ENCODE measurements at places on chromosomes 7 and 10.

GRCh38 chr7:73921623-73922528 lies 60.9 kb downstream of the TMEM270 start:
- DNase-seq, result no peak

DNA sequence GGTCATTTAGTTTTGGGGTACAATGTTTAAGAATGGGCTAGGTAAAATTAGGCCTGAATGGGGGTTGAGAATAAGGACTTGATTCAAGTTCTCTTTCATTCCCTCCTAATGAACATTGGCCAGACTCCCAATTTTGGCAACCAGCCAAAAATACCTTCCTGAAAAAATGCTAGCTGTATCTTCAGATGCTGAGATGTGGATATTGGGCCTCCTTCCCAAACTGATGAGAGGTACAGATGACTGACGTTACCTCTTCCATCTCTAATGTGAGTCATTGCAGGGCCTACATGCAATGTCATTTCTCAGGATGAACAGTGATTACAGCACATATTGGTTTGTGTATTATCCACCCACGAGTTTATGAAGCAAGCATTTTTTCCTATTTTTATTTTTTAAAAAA lies 151.6 kb downstream of the SND1 start:
- DNase-seq, result no peak

DNA sequence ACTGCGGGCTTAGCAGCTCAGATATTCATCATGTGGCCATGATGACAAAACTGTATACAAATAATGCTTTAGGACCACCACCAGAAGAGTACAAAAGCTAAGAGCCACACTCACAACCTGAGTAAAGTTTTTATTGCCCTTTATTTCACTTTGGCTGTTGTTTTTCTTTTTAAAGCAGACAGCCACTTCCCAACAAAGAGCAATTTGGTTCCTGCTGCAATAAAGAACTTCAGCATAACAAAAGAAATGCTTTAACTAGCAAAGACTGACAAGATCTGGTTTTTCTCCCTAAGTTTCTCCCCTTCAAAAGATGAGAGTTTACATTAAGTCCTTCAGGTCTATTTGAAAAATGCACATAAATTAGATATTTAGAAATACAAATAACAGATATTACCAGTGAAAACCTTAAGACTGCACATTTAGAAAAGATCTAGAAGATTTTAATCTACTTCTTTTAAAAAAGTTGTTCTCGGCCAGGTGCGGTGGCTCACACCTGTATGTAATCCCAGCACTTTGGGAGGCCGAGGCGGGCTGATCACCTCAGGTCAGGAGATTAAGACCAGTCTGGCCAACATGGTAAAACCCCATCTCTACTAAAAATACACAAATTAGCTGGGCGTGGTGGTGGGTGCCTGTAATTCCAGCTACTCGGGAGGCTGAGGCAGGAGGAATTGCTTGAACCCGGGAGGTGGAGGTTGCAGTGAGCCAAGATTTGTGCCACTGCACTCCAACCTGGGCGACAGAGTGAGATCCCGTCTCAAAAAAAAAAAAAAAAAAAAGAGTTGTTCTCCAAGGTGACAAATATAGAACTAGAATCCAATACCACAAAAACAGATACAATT lies 59.4 kb downstream of the WAPL start:
- DNase-seq, result no peak

GRCh38 chr7:17633067-17633466 lies 307.2 kb downstream of the SNX13 start:
- no peak for DNase-seq

GRCh38 chr7:45415265-45415664 lies 158.9 kb upstream of the ADCY1 start:
- DNase-seq, result no peak

DNA sequence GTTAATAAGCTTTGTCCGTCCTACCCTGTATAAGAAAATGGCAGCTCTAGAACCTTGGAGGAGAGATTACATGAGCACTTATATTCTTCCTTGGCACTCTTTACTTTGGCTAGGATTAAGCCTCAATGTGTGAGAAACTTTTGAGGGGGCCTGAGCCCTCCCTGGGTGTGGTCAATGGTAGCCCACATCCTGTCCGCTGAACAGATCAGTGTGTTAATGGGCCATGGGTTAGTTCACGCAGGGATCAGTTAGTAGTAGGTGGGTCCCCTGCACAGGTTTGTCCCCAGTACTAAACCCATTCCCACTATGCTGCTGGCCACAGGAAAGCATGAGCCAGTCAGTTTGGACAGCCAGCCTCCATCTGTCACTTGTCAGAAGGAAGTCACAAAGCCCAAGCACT lies 20.2 kb upstream of the IKZF1 start:
- DNase-seq, result no peak

GRCh38 chr7:112447406-112447805 lies 2.9 kb upstream of the IFRD1 start:
- no peak for DNase-seq

GRCh38 chr10:29809383-29809782 lies 174.6 kb upstream of the SVIL start:
- no peak for DNase-seq

DNA sequence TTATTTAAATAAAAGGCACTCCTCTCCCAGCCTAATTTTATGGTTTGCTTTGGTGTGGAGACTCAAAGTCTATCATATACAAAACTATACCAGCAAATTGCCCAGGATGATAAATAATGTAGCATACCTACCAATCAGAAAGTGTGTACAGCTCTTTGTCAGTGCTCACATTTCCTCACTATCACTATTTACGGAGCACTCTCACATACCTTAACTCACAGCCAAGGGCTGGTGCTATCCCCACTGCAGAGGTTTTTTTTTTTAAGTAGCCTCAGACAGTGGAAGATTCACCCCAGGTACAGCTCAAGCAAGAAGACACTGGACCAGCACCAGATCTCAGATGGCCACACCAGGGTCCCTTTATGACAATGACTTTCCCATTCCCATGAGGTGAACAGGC lies 2.5 kb downstream of the PDLIM1 start:
- DNase-seq, result no peak

DNA sequence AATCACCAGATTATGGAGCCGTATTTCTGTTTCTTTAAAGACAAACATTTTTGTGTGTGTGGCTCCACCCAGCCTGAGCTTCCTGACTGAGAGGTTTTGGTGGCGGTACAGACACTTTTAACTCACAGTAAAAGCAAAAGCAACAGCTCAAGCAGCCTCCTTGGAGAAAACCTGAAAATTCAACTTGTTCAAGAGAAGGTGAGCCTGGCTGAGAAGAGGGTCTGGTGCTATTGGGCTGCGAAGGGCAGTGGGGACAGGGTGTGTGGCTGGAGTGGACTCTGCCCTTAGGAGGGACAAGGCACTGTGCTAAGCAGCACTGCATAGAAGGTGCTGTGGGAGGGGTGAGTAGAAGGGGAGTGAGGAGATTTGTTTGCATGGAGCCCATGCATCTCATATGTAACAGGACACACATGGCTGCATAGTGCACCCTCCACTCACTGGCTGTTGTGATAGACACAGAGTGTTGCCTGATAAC lies at the start of gene GIMAP7:
TSS of gene GIMAP7 (plus strand) at position 125 of the 475 bp plus-strand sequence. CDS start 5,103 bp downstream, outside the sequence.
- DNase-seq, result no peak

DNA sequence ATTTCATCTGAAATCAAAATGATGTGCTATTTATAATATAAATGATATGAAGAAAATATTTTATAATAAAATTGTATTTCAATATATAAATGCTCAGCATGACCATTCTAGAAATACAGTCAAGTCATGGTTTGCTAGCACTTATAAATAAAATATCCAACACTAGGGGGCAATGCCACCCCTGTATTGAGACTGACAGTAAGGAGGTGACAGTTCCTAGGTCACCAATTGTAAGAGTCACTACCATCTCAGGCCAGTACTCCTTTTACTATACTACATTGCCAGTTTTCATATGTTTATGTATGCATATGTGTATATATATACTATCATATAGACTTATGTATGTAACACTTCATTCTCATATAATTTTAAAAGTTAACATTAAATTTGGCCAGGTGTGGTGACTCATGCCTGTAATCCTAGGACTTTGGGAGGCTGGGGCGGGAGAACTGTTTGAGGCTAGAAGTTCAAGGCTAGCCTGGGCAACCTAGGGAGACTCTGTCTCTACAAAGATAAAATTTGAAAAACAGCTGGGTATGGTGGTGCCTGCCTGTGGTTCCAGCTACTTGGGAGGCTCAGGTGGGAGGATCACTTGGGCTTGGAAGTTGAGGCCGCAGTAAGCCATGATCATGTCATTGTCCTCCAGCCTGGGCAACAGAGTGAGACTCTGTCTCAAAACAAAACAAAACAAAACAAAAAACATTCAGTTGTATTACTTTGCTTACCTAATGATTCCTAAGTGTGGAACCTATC lies 2.4 kb upstream of the CNOT4 start:
- DNase-seq, result peak; percentile 58

DNA sequence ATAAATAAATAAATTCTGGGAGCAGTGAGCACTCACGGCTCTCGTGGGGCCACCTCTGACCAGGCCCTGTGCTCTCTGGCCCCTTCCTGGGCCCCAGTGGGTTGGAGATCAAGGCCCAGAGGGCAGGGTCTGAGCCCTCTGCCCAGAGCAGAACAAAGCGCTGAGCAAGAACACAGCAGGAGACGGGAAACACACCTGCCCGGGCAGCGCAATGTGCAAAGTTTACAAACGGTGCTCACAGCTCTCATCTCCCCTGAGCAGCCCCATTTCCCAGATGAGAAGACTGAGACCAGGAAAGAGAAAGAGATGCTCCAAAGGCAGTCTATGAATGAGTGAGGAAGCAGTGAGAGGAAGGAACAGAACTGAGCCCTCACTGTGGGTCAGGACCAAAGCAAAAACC lies 3.0 kb downstream of the METTL27 start:
- DNase-seq, result no peak

DNA sequence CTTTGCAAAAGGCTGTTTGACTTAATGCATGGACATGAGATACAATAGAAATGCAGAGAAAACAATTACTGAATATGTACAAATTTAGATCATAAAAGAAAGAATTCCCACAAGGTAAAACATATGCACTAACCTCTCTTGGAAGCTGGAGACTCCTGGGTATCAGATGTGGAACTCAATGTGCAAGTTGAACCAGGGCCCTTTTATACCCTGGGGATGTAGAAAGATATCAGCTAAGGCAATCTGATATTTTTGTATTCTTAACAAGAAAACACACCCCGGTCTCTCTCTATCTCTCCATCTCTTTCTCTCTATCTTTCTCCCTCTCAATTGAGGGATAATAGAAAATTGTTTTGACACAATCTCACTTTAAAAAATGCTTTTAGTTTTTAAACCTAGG lies at the start of gene IDI2:
TSS of gene IDI2 (minus strand) at position 177 of the 400 bp plus-strand sequence. CDS start 1,136 bp downstream, outside the sequence.
- DNase-seq, result no peak

DNA sequence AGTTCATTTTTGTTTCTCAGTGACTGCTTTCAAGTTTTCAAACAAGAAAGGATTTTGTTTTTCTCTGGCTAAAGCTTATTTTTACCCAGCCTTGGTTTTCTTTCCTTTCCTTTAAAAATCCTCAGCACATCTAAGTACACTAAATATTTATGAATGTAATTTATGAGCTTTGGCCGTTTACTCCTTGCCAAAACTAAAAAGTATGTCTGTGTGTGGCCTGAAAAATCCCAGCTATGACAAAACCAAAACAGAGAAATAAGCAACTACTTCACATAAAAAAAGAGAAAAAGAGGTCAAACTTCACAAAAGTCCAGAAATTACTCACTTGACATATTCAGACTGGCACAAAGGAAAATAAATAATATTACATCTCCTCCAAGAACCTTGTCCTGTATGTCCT lies 365.1 kb upstream of the NFE2L3 start:
- no peak for DNase-seq

DNA sequence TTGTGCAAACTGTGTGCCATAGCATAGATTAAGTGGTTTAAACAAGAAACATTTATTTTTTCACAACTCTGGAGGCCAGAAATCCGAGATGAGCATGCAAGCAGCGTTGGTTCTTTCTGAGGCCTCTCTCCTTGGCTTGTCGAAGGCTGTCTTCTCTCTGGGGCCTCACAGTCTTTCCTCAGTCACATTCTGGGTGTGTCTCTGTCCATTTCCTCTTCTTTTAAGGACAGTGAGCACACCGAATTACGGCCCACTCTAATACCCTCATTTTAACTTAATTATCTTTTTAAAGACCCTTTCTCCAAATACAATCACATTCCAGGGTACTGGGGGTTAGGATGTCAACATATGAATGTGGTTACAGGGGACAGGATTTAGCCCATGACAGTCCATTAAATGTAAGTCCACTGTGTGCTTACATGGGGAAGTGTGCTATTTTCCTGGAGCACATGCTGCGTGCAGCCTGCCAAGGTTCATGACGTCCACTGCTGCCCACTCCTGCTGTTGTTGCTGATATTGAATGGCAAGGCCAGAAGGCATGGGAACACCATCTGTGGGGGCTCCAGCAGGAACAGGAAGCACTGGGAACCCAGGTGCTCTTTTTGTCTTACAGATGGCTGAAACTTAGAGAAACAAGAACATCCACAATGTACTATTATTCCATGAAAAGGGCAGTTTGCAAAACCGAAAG lies 365.5 kb downstream of the GALNT17 start:
- DNase-seq, result no peak

DNA sequence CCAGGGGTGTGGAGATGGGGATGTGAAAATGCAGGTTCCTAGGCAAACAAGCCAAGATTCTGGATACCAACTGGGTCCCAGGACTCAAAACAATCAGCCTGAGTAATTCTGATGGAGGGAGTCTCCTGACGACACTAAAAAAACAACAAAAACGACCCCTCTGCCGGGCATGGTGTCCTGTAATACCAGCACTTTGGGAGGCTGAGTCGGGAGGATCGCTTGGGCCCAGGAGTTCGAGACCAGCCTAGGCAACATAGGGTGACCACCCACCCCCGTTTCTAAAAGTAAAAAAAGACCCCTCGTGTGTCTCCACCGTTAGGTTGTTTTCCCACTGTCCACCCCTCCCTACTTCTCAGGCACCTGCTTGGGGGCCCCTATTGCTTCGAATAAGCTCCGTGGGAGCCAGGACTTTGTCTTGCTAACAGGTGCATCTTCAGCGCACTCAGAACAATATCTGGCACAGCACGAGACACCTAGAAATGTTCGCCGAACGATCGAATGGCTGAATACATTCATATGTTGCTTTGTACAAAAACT lies 743 bp upstream of the NRF1 start:
- no peak for DNase-seq

GRCh38 chr10:49117376-49118070 lies 2.2 kb upstream of the VSTM4 start:
- no peak for DNase-seq

GRCh38 chr7:74042746-74043522 lies 15.0 kb downstream of the ELN start:
- DNase-seq, result no peak

DNA sequence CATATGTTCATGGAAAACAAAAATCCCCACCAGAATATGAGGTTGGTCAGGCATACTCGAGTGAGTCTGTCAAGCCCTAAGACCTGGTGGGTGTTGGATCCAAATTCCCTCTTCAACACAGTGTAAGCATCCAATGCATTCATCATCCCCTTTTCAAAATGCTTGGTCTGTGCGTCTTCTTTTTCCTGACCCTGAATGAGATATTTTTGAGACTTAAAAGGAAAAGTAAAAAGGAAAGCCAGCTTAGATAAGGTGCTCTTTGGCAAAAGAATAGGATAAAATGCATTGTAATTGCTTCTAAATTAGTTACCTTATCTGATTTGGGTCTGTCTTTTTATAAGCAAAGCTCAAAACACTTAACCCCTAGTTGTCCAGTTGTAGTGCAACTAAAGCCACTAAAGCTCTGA lies 331.5 kb downstream of the PTEN start:
- no peak for DNase-seq

GRCh38 chr7:5543361-5543760 lies 119.7 kb upstream of the TNRC18 start:
- DNase-seq, result no peak

All from SIG-M5 (cell line).